ENCODE measurements at places on chromosomes 16 and 17. TPM values are rescaled to one million over a fixed set of nuclear protein-coding genes. Genes with fewer than 3 reads are reported as not detected.

TRIM65 gene
- 12.5 TPM for polyA plus RNA-seq

KRTAP1-5 gene
- polyA plus RNA-seq = not detected

SPN gene
- 0.49 TPM for polyA plus RNA-seq

TEKT1 gene
- not detected for polyA plus RNA-seq

ODAD4 gene
- 4.1 TPM for polyA plus RNA-seq

MED1 gene
- 4.0 TPM for polyA plus RNA-seq

ACSM3 gene
- 50.0 TPM for polyA plus RNA-seq

SOCS1 gene
- 5.7 TPM for polyA plus RNA-seq

CBX8 gene
- 4.5 TPM for polyA plus RNA-seq

C16orf46 gene
- 1.4 TPM for polyA plus RNA-seq

KRT33B gene
- not detected for polyA plus RNA-seq

PLLP gene
- 22.2 TPM for polyA plus RNA-seq

CX3CL1 gene
- 8.7 TPM for polyA plus RNA-seq
